ENCODE measurements at places on chromosomes 7 and 10. TPM values are rescaled to one million over a fixed set of nuclear protein-coding genes. Genes with fewer than 3 reads are reported as not detected.

GRCh38 chr10:21534604-21535493 is 817 bp downstream of the MLLT10 start:
- H3K27me3 ChIP-seq: no peaks in the 10 kb centered on the region
- H3K27ac ChIP-seq: peak overlapping the region; percentile 99
- no peaks in the 10 kb centered on the region for H3K4me1 ChIP-seq
- H3K4me3 ChIP-seq: peak overlapping the region; percentile 54
- DNase-seq: peak; percentile 62

- H3K27ac ChIP-seq: peak overlapping the region; percentile 55
- H3K27me3 ChIP-seq: no peaks in the 10 kb centered on the region
- peak; percentile 53 for DNase-seq
- peak overlapping the region; percentile 57 for H3K4me3 ChIP-seq
- H3K4me1 ChIP-seq: peaks cover 4% of the 10 kb centered on the region
Measured at GRCh38 chr10:132066186-132066585, 440 bp downstream of the JAKMIP3 start.

DNA sequence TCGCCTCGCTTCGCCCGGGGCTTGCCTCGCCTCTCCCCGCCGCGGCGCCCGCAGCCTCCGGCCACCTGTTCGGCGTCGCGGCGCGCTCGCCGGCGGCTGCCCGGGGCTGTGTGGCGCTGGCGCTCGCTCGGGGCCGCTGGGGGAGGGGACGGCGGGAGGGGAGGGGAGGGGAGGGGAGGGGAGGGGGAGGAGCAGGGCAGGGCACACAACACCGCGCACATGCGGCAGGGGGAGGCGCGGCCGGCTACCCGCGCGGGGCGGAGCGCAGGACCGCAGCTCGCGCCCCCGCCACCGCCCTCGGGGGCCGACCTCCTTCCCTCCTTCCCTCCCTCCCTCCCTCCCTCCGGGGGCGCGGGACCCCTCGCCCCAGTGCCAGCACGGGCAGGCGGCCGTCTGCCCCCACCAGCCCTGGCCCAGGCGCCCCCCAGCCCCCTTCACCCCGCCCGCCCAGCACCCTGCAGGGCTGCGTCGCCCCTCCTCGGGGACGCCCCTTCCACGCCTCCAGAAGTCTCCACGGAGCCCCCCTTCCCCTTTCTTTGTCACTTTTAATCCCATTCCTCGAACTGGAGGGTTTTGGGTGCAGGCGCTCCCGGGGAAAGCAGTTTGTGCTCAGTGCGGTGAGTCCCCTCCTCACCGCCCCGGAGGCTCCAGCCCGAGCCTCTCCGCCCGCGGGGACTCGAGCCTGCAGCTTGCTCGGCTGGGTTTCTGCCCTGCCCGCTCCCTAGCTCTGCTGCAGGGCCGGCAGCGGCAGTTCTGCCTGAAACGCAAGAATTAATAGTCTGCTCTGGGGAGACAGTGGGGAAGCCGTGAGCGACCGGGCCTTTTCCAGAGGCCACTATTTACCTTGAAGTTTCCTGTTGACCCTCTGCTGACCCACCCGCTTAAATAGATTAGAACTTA is at the start of gene PARD3:
Gene PARD3 (minus strand): TSS at position 112 of the 900 bp plus-strand sequence. CDS start 301 bp downstream, outside the sequence.
- peak within 1 kb of the TSS; percentile 78 for H3K27ac ChIP-seq
- no peaks in the 10 kb centered on the region for H3K27me3 ChIP-seq
- H3K36me3 ChIP-seq: no peaks in the 10 kb centered on the region
- peak within 1 kb of the TSS; percentile 90 for H3K4me3 ChIP-seq
- H3K4me1 ChIP-seq: no peaks in the 10 kb centered on the region
- DNase-seq: peak; percentile 71

- H3K4me3 ChIP-seq: no peak overlapping the region
- no peaks in the 10 kb centered on the region for H3K27me3 ChIP-seq
- no peaks in the 10 kb centered on the region for H3K4me1 ChIP-seq
- peak; percentile 32 for DNase-seq
- no peaks in the 10 kb centered on the region for H3K36me3 ChIP-seq
Measured at GRCh38 chr7:26329520-26330255, 38.0 kb downstream of the SNX10 start.

- peaks cover 29% of the 10 kb centered on the region for H3K27me3 ChIP-seq
- DNase-seq: no peak
- H3K27ac ChIP-seq: no peak overlapping the region
- H3K36me3 ChIP-seq: no peaks in the 10 kb centered on the region
Measured at GRCh38 chr7:25913598-25914224, 238.3 kb upstream of the NFE2L3 start.

GRCh38 chr10:60314069-60314940 is 75.4 kb downstream of the ANK3 start:
- no peaks in the 10 kb centered on the region for H3K27me3 ChIP-seq
- DNase-seq: no peak
- H3K4me1 ChIP-seq: no peaks in the 10 kb centered on the region
- no peak overlapping the region for H3K27ac ChIP-seq
- no peaks in the 10 kb centered on the region for H3K36me3 ChIP-seq
- no peak overlapping the region for H3K4me3 ChIP-seq

- no peaks in the 10 kb centered on the region for H3K36me3 ChIP-seq
- no peaks in the 10 kb centered on the region for H3K4me1 ChIP-seq
- H3K27me3 ChIP-seq: no peaks in the 10 kb centered on the region
- no peak overlapping the region for H3K27ac ChIP-seq
- DNase-seq: no peak
- no peak overlapping the region for H3K4me3 ChIP-seq
Measured at GRCh38 chr10:105714728-105715127, 1073.6 kb downstream of the SORCS3 start.

DNA sequence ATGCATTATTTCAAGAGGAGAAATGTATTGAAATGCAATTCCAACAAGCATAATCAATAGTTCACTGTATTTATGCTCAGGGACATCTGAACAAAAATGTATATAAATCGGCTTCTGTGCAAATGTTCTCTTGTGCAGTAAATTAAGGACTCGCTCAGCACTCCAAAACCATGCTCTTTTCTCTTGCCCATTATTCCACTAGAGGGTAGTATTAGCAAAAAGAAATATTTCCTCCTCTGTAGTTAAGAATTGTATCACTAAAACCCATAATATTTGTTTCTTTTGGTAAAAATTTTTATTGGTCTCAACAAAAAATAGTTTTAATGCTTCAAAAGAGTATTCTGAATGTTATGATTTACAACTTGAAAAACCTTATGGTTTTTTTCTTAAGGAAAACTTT is 803.1 kb downstream of the PCDH15 start:
- no peaks in the 10 kb centered on the region for H3K27me3 ChIP-seq
- H3K27ac ChIP-seq: no peak overlapping the region
- DNase-seq: no peak

DNA sequence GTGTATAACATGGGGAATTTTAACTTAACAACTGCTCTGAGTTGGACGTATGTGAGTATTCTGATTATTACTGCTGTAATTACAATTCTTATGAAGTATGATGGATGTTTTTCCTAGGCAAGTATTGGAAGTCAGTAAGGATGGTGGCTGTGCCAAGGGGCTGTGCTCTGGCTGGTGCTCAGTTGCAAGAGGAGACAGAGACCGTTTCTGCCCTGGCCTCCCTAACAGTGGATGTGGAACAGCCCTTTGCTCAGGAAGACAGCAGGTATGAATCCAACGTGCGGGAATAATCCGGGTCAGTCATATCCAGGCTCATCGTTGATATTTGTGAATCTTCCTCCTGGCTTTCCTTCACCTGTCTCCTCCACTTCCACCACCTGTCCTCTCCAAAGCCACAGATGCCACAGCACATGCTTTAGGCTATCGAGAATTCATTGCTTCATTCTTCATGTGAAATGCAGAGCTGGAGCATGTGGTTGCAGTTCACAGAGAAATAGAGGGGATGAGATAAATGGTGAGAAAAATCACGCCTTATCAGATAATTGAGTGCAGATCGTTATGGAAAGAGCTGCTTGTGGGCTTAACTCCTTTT is 141.7 kb downstream of the TWIST1 start:
- peaks cover 5% of the 10 kb centered on the region for H3K4me1 ChIP-seq
- no peak for DNase-seq
- H3K36me3 ChIP-seq: no peaks in the 10 kb centered on the region
- no peak overlapping the region for H3K4me3 ChIP-seq
- H3K27me3 ChIP-seq: no peaks in the 10 kb centered on the region

GRCh38 chr7:30445770-30446169 is 32.8 kb downstream of the NOD1 start:
- no peak overlapping the region for H3K27ac ChIP-seq
- peaks cover 53% of the 10 kb centered on the region for H3K36me3 ChIP-seq
- peaks cover 9% of the 10 kb centered on the region for H3K4me1 ChIP-seq

GRCh38 chr10:98047009-98047741 is 16.8 kb upstream of the CRTAC1 start:
- DNase-seq: peak; percentile 71
- no peak overlapping the region for H3K4me3 ChIP-seq
- H3K4me1 ChIP-seq: peaks cover 7% of the 10 kb centered on the region
- H3K27me3 ChIP-seq: no peaks in the 10 kb centered on the region
- H3K27ac ChIP-seq: no peak overlapping the region

DNA sequence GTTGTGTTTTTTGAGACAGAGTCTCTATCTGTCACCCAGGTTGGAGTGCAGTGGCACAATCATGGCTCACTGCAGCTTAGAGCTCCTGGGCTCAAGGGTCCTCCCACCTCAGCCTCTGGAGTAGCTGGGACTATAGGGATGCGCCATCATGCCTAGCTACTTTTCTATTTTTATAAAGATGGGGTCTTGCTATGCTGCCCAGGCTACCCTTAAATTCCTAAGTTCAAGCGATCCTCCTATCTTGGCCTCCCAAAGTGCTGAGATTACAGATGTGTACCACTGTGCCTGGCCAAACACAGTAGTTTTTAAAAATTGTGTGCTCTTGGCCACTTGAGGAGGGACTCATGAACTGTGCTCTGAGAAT is 10.6 kb upstream of the TLX1 start:
- no peak for DNase-seq
- H3K4me3 ChIP-seq: peak overlapping the region; percentile 43
- H3K27me3 ChIP-seq: peaks cover 100% of the 10 kb centered on the region
- no peaks in the 10 kb centered on the region for H3K36me3 ChIP-seq
- H3K27ac ChIP-seq: no peak overlapping the region
- peaks cover 14% of the 10 kb centered on the region for H3K4me1 ChIP-seq

DNA sequence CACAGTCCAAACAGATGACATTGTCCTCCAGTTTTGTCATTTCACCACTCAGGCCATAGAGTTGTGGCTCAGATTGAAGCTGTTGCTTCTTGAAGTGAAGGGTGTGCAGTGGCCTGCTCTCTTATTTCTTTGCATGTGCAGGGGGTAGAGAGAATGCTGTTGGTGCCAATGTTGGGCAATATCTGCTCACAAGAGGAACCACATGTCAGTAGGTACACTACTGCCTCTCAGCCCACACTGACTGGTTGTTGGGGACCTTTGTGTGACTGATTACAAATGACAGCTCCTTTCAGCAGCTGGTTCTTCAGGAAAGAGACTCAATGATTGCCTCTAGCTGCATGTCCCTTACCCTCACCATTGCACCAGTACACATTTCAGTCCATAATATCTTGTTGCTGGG is 21.9 kb upstream of the SFTPA1 start:
- no peak for DNase-seq
- H3K36me3 ChIP-seq: no peaks in the 10 kb centered on the region
- no peak overlapping the region for H3K4me3 ChIP-seq
- no peak overlapping the region for H3K27ac ChIP-seq
- H3K4me1 ChIP-seq: no peaks in the 10 kb centered on the region

- H3K36me3 ChIP-seq: no peaks in the 10 kb centered on the region
- peaks cover 3% of the 10 kb centered on the region for H3K4me1 ChIP-seq
- no peak for DNase-seq
- H3K27ac ChIP-seq: no peak overlapping the region
- no peak overlapping the region for H3K4me3 ChIP-seq
Measured at GRCh38 chr10:66837990-66838389, 87.8 kb upstream of the LRRTM3 start.

DNA sequence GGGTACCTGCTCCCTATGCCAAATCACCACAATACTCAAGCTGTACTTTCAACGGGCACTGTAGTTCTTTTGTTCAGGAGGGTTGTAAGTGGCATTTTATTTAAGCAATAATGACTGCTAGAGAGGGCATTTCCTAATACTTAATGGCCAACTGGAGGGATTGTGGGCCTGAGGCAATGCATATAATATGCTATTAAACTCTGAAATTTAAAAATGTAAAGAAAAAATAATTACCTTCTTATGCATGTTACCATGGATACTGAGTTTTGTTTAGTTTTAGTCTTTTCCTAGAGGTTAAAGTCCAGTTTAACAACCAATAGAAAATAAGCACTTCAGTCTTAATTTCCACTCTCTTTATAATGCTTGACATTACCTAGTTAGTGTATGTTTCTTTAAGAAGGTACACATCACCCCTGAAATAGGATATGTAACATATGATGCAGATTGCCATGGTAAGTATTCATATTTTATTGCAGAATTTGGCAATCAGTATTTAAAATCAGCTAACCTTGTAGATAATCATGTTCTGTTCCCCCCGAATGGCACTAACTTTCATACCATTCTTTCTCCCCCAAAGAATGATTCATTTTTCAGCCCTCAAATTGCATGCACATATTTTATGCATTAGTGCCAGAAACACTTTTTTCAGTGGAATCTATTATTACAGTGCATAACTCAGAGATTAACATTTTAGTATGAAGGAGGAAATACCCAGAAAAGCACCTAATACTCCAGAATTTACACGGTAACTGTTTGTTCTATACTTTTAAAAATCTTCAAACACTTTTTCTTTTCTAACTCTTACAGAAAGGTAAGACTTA is 90.3 kb upstream of the ZNF438 start:
- no peak for DNase-seq
- H3K27me3 ChIP-seq: no peaks in the 10 kb centered on the region
- peak overlapping the region; percentile 17 for H3K27ac ChIP-seq
- H3K36me3 ChIP-seq: no peaks in the 10 kb centered on the region
- H3K4me1 ChIP-seq: no peaks in the 10 kb centered on the region
- H3K4me3 ChIP-seq: no peak overlapping the region

- no peak overlapping the region for H3K4me3 ChIP-seq
- no peak overlapping the region for H3K27ac ChIP-seq
- DNase-seq: no peak
- H3K4me1 ChIP-seq: no peaks in the 10 kb centered on the region
- H3K36me3 ChIP-seq: no peaks in the 10 kb centered on the region
Measured at GRCh38 chr7:75033826-75034225, 39.8 kb downstream of the RCC1L start.

The PI4K2A gene
- 16.4 TPM for total RNA-seq

The MYPN gene
- 215 TPM for total RNA-seq

The SHH gene
- not detected for total RNA-seq

The BTBD16 gene
- not detected for total RNA-seq

The GPC2 gene
- total RNA-seq: 1.0 TPM

The NUTM2B gene
- 1.2 TPM for total RNA-seq

The TRDMT1 gene
- total RNA-seq: 6.0 TPM

The FEZF1 gene
- not detected for total RNA-seq

The TET1 gene
- total RNA-seq: 2.8 TPM

The TMEM229A gene
- total RNA-seq: not detected
